ENCODE measurements at places on chromosomes 3 and 15. TPM values are rescaled to one million over a fixed set of nuclear protein-coding genes. Genes with fewer than 3 reads are reported as not detected.

Gene CEMIP
- total RNA-seq, result 1.1 TPM

Gene GPR149
- total RNA-seq, result not detected

Gene KLHL6
- 6.6 TPM for total RNA-seq

Gene FURIN
- 78.4 TPM for total RNA-seq

Gene SNTN
- total RNA-seq, result not detected

Gene PCOLCE2
- total RNA-seq, result 157 TPM

Gene LTK
- 0.35 TPM for total RNA-seq

Gene PARP16
- total RNA-seq, result 15.4 TPM

Gene ADAMTS17
- 2.8 TPM for total RNA-seq

Gene CHRM5
- not detected for total RNA-seq

Gene SLC9A9
- 29.6 TPM for total RNA-seq

Gene DGKG
- total RNA-seq, result 12.5 TPM

Gene CTXN2
- total RNA-seq, result not detected

Gene GPX1
- total RNA-seq, result 187 TPM

Gene SCG5
- total RNA-seq, result 2.4 TPM

Gene GLDN
- 26.0 TPM for total RNA-seq

Gene LRRC31
- not detected for total RNA-seq

Gene CDHR4
- not detected for total RNA-seq

Gene ALPK3
- 56.9 TPM for total RNA-seq

Gene SETMAR
- total RNA-seq, result 14.1 TPM

Gene NUDT16
- 21.7 TPM for total RNA-seq

Gene WDR49
- 0.41 TPM for total RNA-seq

Gene LAMB2
- 806 TPM for total RNA-seq

Gene SSUH2
- total RNA-seq, result 0.14 TPM

Gene FOXL2NB
- total RNA-seq, result not detected

Gene CPN2
- not detected for total RNA-seq

Gene DCLK3
- not detected for total RNA-seq

Gene ZBBX
- not detected for total RNA-seq

Gene PLSCR5
- not detected for total RNA-seq

Gene MEIS2
- total RNA-seq, result 46.4 TPM

Gene PYDC2
- not detected for total RNA-seq

Gene TMA7
- 112 TPM for total RNA-seq

Gene CCPG1
- total RNA-seq, result 116 TPM

Gene LRRC15
- total RNA-seq, result 0.27 TPM

Gene PRKCD
- total RNA-seq, result 20.2 TPM

Gene RCCD1
- 8.6 TPM for total RNA-seq

Gene SPTSSB
- total RNA-seq, result not detected

Gene SLC28A1
- 1.6 TPM for total RNA-seq

Gene SCAMP5
- 1.5 TPM for total RNA-seq

Gene THAP10
- 1.4 TPM for total RNA-seq

Gene BSN
- 0.27 TPM for total RNA-seq

Gene DNAJA4
- 28.9 TPM for total RNA-seq

Gene SNX22
- 0.27 TPM for total RNA-seq

Gene LYSMD4
- total RNA-seq, result 9.7 TPM

Gene TPRG1
- total RNA-seq, result 14.5 TPM

Gene GCNT3
- total RNA-seq, result 0.92 TPM

Gene MED12L
- total RNA-seq, result 0.27 TPM
